ENCODE measurements at places on chromosomes 11 and 22. TPM values are rescaled to one million over a fixed set of nuclear protein-coding genes. Genes with fewer than 3 reads are reported as not detected.

Gene FAM180B
- polyA plus RNA-seq: not detected

Gene C11orf86
- polyA plus RNA-seq: 1.1 TPM

Gene KDM4D
- 0.25 TPM for polyA plus RNA-seq

Gene PANX3
- not detected for polyA plus RNA-seq

Gene DYNC2H1
- 8.6 TPM for polyA plus RNA-seq

Gene JHY
- 0.73 TPM for polyA plus RNA-seq

Gene SLC22A24
- polyA plus RNA-seq: not detected

Gene OR51E2
- not detected for polyA plus RNA-seq

Gene HMOX1
- polyA plus RNA-seq: 21.5 TPM

Gene CDC42EP1
- polyA plus RNA-seq: 90.1 TPM

Gene NAALAD2
- polyA plus RNA-seq: 0.25 TPM

Gene CAT
- polyA plus RNA-seq: 33.6 TPM

Gene KCNQ1OT1
- polyA plus RNA-seq: under 0.01 TPM

Gene SCUBE1
- polyA plus RNA-seq: 0.31 TPM

Gene CCDC15
- 0.68 TPM for polyA plus RNA-seq

All from stomach (tissue), 19 donors.